ENCODE measurements at places on chromosomes 7 and 10.

DNA sequence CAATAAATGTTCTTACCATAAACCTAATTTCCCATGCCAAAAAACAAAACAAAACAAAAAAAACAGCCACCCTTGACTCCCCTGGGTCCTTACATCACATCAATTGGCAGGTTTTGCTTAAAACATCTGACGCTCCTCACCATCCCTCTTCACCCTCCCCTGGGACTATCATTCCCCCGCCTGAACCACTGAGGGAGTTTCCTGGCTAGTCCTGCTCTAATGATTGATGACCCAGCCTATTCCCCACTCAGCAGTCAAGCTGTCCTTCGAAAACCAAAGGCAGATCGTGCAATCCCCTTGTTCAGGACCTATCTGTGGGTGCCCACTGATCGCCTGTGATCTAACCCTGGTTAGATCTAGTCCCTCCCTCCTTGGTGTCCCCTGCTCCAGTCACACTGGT lies 11.2 kb upstream of the FRMPD2 start:
- DNase-seq: no peak

DNA sequence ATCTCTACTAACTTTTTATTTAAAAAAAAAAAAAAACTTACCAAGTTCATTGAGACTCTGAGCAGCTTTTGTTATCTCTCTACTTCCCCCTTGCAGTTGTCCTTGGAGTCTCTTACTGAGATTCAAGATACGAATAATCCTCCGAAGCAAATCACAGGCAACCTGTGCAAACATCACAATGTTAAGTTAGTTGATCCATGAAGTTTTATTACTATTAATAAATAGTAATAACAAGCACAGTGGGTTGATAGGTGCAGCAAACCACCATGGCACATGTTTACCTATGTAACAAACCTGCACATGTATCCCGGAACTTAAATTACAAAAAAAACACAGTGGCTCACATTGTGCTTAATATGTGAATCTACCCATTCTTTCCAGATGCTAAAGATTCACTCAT lies 36.5 kb downstream of the COG5 start:
- no peak for DNase-seq

- DNase-seq: no peak
Measured at GRCh38 chr10:77190291-77190690, 447.3 kb downstream of the KCNMA1 start.

DNA sequence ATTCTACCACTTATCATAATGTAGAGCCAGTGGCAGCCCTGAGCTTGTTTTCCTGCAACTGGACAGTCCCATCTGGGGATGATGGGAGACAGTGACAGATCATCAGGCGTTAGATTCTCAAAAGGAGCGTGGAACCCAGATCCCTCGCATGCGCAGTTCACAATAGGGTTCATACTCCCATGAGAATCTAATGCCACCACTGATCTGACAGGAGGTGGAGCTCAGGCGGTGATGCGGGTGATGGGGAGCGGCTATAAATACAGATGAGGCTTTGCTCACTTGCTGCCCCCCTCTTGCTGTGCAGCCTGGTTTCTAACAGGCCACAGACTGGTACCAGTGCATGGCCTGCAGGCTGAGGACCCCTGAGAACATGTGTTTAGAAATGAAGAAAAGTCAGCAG lies 260.1 kb downstream of the CAMK1D start:
- no peak for DNase-seq

DNA sequence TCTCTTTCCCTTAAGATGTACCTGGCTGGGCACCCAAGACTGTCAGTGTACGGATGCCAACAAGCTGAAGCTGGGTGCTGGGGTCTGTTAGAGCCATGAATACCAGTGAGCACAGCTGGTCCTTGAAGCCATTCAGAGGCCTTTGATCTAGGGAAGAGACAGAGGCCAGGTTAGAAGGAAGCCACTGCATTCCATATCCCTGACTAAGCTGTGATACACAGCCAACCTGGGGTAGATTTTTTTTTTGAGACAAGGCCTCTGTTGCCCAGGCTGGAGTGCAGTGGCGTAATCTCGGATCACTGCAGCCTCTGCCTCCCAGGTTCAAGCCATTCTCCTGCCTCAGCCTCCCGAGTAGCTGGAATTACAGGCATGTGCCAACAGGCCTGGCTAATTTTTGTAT lies 20.8 kb downstream of the ZDHHC16 start:
- no peak for DNase-seq

DNA sequence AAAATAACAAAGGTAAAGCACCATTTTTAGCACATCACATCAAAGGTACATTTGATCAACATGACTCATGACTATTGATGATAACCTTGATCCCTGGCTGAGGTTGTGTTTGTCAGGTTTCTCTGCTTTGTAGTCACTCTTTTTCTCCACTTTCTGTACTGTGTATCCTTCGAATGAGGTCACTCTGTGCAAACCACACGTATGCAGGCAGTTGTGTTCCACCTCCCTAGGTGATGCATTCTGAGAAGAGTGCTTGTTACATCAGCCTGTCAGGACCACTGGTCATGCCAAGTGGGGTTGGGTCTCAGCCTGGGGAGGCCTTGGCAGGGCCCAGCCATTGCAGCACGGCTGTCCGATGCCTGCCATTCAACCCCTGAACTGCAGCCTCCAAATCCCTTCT lies 62.8 kb upstream of the GJD4 start:
- DNase-seq: no peak

- DNase-seq: no peak
Measured at GRCh38 chr7:87057210-87057609, 2.2 kb downstream of the ELAPOR2 start.

DNA sequence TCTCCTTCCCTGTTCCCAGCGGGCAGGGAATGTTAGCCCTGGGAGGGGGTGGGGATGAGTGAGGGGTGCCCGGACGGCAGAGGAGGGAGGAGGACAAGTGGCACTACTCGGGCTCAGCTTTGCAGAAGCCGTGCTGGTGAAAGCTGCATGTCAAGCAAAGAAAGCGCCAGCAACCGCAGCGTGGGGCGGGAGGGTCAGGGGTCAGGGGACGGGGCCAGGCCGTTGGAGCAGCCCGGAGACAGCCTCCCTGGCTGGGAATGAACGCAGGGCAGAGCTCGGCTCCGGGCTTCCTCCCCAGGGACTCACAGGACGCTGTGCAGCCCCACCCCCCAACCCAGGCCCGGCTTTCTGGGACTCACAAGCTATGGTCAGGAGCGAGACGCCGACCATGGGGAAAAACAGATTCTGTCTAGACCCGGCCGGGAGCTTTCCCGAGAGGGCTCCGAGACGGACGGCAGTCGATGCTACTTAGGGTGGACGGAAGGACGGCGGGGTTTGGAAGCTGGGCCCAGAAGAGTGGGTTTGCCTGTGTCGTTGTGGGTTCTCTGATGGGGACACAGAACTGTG lies 113.4 kb downstream of the VIPR2 start:
- no peak for DNase-seq

DNA sequence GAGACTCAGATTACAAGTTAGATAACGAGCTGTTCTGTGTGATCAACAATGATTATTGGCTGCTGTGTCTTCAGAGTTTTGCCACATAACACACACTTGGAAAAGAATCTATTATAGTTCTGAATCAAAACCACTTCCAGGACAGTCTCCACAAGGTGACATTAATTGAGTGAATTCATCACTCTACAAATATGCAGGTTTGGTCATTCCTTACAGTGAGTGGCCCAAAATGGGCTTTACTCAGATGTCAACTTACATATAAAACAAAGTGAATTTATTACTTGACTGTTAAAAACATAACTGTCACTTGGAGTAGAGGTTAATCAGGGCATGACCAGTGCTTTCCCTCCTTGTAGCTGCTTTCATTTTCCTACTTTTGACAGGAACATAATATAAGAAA lies 984.3 kb downstream of the REEP3 start:
- DNase-seq: no peak

GRCh38 chr10:34647160-34647559 lies 167.9 kb downstream of the PARD3 start:
- DNase-seq: no peak

DNA sequence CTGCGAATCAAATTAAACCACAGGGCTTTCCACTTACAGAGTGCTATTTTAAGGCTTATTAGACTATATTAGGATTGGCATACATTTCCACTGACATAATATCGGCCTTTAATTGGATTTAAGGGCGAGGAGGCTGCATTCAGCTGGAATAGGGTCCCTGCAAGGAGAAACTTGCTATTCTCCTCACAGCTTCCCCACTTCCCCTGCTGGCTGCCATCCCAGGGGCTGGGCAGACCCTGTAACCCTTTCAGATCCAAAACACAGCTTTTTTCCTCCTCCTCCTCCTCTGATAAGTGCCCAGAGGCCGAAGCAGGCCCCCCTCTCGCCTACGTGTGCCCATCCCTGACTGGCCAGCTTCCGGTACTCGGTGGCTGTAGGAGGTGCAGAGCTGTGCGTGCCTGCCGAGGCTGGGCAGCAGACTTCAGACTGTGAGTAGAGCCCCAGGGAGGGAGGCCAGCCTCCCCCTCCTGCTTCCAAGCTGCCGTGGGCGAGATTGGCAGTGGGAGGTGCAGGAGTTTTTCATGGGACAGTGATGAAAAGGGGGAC lies 224.2 kb downstream of the PLXNA4 start:
- no peak for DNase-seq

DNA sequence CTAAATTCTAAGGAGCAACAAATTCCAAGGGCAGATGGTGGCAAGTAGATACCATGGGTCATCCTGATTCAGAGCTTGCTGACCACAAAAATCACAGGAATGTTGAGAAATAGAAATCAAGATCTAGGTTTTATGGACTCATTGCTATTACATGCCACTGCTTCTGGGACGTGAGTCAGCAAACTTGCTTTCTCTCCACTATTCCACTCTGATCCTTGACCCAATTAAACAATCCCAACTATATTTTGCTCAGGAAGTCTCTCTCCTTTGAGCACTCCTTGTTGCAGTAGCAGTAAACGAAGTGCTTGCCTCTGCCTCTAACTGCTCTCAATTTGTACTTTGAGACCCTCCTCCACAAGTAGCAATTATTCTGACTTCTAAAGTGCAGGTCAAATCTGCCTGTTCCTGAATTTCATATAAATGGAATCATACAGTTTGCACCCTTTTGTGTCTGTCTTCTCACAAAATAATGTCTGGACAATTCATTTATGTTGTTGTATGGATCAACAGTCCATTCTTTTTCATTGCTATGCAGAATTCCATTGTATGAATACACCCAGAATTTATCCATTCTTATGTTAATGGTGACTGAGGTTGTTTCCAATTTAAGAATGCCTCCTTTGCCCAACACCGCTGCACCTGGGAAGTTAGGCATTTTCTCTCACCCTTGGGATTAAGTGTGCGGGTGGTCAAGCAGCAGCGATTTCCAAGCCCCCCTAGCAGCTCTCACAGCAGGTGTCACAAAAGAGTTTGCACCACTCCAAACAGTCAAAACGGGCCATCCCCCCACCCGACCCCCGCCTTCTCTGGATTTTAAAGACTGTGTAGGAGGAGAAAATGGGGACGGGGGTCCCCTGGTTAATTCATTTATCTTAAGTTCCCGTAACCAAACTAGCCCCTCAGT lies 35.9 kb downstream of the ACSM6 start:
- no peak for DNase-seq

- DNase-seq: no peak
Measured at GRCh38 chr10:76190634-76191270, 759.3 kb downstream of the LRMDA start.

- DNase-seq: no peak
Measured at GRCh38 chr10:43045631-43046287, 31.1 kb upstream of the RET start.

GRCh38 chr7:68807666-68808065 lies 790.6 kb upstream of the AUTS2 start:
- no peak for DNase-seq

GRCh38 chr7:123998921-123999320 lies 33.9 kb downstream of the TMEM229A start:
- no peak for DNase-seq

DNA sequence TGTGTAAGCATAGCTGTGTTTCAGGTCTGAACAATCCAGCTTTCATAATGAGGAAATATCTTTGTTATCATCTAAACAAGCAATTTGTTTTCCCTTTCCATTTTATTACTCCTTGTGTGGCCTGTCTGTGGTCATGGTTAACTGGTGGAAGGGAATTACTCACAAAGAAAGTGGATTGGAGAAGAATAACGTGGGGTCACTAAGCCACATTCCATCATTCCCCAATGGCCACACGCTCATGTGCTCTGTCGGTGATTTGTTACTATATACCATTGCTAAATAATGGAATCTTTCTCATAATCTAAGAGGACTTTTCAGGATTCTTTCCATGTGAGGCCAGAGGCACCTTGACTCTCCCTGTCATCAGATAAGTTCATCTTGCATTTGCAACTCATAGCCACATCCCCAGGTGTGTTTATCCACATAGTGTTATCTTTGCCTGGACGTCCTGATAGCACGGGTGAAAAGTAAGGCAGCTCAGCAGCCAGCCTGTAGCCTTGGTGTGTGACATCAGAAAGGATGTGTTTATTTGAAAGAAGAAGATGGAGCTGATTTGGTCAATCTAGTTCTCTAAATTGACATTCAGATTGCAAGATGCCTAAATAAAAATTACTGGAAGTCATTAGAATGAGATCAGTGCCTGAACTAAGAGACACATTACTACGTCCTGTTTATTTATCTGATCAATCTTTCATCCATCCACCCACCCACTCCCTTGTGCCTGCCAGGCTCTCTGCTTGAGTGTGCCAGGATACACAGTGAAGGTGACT lies 128.9 kb downstream of the CELF2 start:
- DNase-seq: no peak

DNA sequence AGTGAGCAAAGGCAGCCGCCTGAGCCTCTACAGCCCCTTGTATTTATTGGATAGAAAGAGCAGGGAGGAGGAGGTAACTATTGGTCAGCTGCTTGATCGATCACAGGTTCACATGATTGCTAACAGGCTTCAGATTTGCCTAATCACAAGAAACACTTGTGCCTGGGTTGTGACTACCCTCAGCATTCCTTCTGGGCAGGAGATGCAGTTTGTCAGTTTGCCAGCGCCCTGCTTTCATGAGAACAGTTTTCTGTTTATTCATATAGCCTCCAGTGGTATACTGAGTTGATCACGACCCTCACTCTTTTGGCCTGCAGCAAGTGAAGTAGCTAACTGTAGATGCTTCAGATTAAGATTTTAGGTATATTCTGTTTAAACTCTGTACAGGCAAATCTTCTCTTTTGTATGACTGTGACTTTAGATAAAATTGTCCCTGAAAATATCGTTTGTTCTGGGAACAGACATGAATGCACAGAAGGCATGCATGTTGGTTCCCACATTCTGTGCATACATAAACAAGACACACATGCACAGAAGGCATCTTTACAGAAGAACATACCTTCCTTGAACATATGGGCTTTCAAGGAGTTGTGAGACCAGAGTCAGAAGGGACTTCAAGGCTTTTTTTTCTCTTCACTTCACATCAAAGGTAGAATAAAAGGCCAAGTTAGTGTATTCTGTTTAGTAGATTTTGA lies 422.4 kb upstream of the STEAP1 start:
- DNase-seq: no peak

GRCh38 chr10:18861382-18861781 lies 187.2 kb upstream of the MALRD1 start:
- DNase-seq: no peak

GRCh38 chr10:90352288-90352687 lies 505.6 kb downstream of the HTR7 start:
- no peak for DNase-seq

DNA sequence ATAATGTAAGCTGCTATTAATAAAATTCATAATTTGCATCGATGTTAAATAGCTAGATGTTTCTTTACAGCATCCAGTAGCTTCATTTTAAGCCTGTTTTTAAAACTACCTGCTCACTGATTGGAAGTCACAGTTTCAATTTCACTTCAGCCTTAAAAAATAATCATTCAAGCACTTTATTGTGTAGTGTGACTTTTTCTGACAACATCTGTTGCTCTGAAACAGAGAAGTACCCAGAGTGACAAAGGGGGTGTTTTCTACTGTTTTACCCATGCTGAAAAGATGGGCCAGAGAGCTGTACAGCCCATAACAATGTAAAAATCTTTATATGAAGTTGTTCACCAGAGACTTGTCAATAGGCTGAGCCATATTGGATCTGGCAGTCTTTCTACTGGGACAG lies 437.2 kb downstream of the MDFIC start:
- DNase-seq: no peak

Data from CD8-positive, alpha-beta memory T cell (primary cell).